Activated naive CD4-positive, alpha-beta T cell treated with anti-CD3 and anti-CD28 coated beads, Interleukin-2, amount 50 U/mL, for 72 hours (primary cell): ENCODE measurements at places on chromosomes 5 and 9. TPM values are rescaled to one million over a fixed set of nuclear protein-coding genes. Genes with fewer than 3 reads are reported as not detected.

DNA sequence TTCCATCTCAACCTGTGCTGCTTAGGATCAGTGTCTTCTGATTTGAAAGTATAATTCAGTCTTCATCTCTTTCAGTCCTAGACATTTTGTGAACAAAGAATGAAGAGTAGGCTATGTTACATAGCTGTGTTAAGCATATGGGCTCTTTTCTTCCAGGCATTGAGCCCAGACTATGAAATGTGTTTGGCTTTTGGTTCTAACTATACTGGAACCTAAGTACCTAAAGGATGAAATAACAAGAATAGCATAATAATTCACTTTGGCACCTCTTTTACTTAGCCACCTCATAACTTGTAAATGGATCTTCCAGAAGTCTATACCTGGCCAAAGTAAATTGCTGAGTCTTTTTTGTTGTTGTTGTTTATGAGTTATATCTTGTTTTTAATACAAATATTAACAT, 71.4 kb downstream of the SLF1 start:
- no peak for DNase-seq

The BTNL3 gene
- not detected for total RNA-seq

- no peak for DNase-seq
These were observed 94.4 kb downstream of the SIL1 start for GRCh38 chr5:139103762-139104161.

The SLC25A48 gene
- total RNA-seq: not detected

The SLC36A3 gene
- total RNA-seq: not detected
